ENCODE measurements at places on chromosomes 5 and 9. TPM values are rescaled to one million over a fixed set of nuclear protein-coding genes. Genes with fewer than 3 reads are reported as not detected.

The ARL14EPL gene
- not detected for total RNA-seq

DNA sequence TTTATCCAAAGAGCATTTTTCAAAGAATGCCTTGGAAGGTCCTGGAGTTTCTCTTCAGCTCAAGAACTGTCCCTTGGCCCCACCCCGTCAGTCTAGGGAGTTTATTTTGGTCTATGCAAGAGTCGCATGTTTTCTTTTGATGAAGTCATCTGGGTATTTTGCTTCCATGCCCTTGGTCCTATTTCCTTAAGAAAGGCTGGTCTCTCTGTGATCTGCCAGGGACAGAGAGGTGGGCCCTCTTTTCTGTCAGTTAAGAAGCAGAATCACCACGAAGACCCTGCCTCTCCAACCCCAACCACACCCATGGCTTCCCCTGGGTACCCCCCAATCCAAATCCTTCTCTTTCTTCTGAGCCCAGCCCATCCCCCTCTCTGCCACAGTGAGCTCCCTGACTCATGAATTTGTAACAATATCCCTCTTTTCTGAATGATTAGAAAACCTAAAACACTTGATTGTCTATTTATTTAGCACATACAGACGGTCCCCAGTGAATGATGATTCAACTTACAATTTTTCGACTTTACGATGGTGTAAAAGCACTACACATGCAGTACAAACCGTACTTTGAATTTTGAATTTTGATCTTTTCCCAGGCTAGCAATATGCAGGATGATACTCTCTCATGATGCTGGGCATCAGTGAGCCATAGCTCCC, 163.5 kb upstream of the ADRA1B start:
- no peak for DNase-seq

DNA sequence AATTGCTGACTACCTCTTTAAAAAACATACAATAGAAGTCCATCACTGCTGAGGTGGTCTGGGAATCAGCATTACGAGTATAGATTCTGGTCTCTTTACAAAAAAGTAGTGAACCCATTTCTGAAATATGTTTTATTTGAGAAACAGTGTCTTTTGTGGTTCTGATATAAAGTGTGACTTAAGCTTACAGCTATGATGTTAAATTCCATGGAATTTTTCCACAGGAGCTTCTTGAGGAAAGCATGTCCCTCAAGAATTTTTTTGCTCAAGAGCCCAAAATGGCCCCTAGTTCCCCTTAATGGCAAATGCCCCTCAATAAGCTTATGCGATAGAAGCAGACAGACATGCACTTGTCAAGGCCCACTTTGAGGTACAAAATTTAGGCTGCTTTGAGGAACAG, 265.7 kb downstream of the FAM170A start:
- DNase-seq = no peak

GRCh38 chr9:35395706-35396101, 94.2 kb upstream of the RUSC2 start:
- no peak for DNase-seq

GRCh38 chr9:93823245-93824072, 131.7 kb downstream of the BARX1 start:
- DNase-seq = no peak

DNA sequence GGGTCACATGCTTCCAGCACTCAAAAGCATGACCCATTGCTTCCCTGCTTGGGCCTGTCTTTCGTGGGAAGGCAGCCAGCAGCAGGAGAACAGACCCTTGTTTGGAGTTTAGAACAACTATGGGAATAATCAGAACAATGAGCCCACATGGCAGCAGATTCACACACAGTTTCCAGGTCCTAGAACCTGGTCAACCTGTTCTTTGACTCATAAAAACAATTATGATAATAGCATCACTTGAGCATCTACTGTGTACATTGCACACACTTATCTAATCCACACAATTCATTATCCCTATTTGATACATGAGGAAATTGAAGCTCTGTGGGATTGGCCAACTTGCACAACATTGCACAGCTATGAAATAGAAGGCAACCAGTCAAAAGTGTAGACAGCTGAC, 41.7 kb downstream of the KLF4 start:
- DNase-seq = no peak

GRCh38 chr9:18531136-18532065, 57.4 kb downstream of the ADAMTSL1 start:
- no peak for DNase-seq

GRCh38 chr9:9319007-9319406, 1293.8 kb downstream of the PTPRD start:
- no peak for DNase-seq

DNA sequence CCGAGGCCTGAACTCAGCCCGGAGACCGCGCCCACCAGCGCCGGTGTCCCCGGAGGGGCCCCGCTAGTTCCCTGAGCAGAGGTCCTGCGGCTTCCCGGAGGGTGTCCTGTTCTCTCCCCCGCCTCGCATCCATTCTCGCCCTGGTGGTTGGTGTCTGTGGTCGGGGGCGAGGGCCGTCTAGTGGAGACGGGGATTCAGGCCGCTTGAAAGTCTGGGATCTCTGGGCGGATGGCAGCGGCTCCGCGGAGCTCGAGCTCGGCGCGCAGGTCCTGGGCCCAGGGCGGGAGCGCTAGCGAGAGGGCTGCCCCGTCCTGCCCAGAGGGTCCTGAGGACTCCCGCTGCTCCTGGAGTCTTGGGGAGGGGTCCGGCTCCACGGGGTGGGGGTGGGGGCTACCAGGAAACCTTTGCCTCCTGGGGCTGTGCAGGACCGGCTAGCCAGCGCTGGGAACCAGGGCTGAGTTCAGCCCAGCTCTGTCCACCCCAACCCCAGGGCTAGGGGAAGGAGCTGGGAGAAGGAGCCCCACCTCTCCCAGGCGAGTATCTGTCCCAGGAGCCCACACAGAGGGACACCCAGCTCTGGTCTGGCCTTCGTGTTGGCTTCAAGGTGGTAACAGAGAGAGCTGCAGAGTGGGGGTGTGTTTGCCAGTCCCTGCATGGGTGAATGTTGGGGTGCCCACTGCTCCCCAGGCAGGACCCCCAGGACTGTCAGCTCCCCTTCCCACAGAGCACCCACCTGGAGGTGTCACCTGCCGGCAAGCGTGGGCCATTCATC, 4.0 kb downstream of the TOR4A start:
- no peak for DNase-seq

DNA sequence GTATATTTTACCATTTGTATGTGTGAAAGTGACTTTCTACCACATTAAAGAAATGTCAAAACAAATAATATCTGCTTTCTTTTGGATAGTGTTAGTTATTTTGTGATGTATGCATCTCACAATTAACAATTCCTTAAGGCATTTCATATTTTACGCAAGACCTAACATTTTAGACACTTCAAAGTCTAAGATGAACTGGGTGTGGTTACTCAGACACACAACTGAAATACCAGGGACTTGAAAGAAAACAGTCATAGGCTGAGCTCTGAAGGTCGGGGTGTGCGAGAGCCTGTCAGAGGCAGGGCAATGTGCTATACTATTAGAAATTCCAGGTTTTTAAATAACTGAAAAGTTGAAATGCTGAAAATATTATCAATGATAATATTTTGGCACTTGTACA, 44.5 kb upstream of the ZNF622 start:
- no peak for DNase-seq

DNA sequence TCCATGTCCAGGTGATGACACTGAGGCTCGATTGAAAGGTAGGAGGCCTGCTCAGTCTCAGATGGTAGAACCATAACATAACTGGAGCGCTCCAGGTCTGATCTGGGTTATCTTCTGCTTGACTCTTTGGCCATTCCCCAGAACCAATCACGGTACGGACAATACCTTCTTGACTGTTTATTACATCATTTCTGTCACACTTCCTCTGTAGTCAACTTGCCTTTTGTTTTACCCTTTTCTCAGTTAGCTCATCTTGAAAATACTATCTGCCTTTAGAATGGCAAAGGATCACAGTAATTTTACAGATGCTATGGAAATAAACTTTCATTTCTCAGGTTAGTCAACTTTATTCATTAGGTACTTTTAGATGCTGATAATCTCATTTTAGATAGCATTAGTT, 22.4 kb downstream of the GLRA1 start:
- no peak for DNase-seq

The ZNF367 gene
- total RNA-seq = 4.4 TPM

DNA sequence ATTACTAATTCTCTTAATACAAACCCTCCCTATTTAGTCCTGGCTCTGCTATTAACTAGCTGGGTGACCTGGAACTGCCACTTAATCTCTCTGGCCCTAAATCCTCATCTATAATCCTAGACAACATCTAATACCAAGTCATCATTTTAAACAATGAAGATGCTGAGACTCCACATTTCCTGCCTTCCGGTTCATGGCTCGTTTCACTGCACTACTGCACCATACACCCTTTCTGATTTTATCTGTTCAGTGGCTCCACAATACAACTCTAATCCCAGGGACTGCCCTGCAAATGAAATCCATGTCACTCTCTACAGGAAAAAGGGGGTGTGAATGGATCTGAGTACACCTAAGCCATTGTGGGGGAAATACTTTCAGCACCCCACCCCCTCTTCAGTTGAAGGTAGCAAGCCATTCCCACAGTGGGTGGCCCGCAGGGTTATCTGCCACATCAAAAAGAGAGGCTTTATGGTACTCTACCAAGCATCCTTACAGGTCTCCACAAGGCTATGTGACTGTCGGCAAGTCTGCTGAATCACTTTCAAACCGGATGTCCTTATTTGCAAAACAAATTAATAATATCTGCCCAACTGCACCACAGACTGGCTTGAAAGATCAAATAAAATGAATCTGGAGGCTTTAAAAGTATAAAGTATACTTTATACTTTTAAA, 89.5 kb downstream of the EPB41L4A start:
- DNase-seq = peak; percentile 2

DNA sequence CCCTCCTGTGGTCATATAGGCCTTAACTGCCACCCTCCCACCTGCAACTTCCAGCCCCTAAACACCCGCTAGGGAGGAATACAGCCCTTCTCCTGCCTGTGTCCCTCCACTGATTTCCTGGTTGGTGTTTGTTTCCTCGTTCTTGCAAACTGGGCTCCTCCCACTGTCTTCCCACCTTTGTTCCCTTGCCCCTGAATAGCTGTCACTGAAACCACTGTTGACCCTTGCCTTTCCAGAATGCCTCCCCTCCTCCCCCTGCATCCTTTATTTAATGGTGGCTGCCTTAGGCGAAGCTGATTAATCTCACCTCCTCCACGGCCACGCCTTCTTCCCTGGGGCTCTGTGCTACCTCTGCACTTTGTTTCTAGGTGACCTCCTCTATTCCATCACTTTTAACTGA, 626.7 kb downstream of the BNC2 start:
- DNase-seq = no peak

DNA sequence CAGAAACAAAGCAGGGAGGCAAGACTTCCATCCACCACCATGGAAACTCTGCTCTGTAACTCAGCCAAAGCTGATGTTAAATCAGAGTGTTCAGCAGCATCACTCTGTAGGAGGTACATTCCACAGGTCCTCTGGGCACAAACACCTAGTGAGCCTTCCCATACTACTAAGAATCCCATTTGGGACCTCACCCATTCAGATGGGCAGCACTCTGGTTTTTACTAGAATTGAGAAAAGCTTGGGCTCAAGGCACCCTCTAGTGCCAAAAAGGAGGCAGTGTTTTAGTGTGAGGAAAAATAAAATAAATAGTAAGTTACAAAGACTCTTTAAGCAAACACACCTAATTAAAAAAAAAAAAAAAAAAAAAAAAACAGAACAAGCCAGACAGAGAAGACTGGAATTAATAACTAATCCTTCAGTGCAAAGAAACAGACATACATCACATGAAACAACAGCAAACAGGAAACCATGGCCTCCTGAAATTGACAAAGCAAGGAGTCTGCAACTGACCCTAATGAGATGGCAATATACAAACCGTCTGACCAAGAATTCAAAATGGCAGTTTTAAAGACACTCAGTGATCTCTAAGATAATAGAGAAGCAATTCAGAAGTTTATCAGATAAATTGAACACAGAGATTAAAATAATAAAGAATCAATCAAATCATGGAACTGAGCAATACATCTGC, 159.5 kb downstream of the GNA14 start:
- DNase-seq = peak; percentile 14

DNA sequence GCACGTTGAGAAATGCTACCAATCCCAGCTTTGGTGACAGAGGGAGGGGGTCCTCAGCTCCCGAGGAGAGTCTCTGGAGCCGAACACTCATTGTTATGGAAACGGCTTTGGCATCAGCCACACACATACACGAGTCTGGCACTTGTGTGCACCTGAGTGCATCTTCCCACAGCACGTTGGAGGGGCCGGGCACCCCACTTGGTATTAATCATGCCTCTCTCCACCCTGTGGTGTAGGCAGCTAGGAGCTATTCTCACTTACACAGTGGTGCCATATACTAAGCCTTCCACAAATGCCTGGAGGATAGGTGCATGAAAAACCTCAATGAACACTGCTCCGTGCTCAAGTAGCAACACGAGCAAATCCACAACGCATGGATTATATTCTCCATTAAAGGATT, 133.9 kb upstream of the PANK3 start:
- DNase-seq = no peak

GRCh38 chr5:9468060-9468388, 77.9 kb downstream of the SEMA5A start:
- DNase-seq = no peak

- no peak for DNase-seq
These were observed 14.3 kb upstream of the PSMB7 start for GRCh38 chr9:124429530-124429867.

DNA sequence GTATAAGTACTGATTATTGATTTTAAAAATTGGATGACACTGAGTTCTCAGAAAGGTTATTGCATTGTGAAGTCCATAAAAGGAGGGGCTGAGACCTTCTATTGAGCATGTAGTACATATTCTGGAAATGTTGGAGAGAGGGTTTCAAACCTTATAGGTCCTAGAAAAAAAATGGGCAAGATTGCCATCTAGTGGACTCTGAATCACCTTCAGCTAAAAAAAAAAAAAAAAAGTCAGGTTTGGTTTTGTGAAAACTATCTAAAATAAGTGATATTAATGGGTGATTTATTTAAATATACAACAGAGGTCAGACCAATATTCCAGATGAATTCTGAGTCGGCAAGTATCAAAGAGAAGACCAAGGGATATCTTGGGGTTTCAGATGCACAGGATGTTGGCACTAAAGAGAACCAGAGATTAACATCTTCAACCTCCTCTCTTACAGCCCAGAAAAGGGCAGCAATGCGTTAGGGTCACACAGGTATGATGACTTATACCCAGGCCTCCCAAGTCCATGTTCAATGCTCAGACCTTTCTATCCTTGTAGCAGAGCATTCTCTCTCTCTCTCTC, 109.8 kb upstream of the NMUR2 start:
- peak; percentile 13 for DNase-seq

DNA sequence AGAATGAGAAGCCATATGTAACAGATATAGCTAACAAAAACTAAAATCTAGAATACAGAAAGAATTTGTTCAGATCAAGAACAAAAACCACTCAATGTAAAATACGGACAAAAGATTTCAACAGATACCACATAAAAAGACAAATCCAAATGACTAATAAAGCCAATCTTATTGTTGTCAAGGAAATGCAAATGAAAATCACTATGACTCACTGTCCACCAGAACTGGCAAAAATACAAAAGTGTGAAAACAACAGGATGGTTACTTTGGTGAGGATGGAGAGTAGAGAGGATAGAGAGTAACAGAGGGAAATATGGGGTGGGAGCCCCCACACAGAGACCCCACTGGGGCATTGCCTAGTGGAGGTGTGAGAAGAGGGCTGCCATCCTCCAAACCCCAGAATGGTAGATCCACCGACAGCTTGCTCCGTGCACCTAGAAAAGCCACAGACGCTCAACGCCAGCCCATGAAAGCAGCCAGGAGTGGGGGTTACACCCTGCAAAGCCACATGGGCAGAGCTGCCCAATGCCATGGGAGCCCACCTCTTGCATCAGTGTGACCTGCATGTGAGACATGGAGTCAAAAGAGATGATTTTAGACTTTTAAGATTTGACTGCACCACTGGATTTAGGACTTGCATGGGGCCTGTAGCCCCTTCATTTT, 15.2 kb upstream of the RHOBTB3 start:
- DNase-seq = no peak

- no peak for DNase-seq
These were observed 323.5 kb upstream of the PTGER4 start for GRCh38 chr5:40356248-40356647.
